ENCODE measurements at places on chromosomes 13 and 19.
A peak's percentile ranks its signal among the peaks of the same experiment; 100 is the strongest.

- DNase-seq: no peak
Observed at GRCh38 chr13:111058796-111059506, 56.2 kb upstream of the ARHGEF7 start.

DNA sequence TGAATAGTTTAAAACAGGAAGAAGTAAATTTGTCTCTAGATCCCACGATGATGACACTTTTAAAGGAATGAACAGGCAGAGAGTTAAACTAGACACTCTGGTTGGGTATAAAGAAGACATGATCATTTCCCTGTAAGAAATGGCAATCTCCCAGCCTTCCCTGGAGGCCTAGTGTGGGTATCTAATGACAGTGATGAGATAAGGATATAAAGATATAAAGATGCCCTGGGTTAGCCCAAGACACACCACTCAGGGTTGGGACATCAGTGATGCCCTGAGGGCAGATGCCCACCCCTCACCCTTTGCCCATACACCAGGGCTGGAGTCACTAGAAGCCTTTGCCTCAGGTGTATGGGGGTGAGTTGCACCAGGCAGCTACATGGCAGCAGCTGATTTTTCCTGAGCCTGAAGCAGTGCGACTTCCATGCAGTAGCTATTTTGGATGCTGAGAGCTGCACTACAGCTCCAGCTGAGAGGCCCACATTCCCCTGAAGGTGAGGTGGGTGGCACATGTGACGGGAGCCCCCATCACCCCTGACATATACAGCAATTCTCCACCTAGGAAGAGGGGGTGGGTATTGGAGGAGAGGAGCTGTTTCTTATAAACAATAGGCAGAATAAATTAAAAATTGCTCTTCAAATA lies 177.5 kb downstream of the NDFIP2 start:
- DNase-seq: no peak

DNA sequence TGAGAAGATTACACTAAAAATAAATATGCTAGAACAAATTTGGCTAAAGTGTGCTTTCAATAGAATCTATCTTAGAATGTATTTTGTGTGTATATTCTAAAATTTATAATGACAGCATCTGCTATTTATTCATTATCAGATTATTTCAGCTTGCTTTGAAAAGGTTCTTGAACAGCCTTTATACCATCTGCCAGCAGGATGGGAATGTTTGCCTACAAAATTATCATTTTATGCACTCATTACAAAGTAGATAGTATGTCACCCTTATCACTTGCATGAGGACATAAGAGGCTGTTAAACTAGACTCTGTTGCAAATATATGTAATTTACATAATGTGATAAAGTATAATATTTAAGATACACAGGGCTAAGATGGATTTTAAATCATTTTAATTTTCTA lies 1286.9 kb upstream of the PCDH20 start:
- DNase-seq: no peak

DNA sequence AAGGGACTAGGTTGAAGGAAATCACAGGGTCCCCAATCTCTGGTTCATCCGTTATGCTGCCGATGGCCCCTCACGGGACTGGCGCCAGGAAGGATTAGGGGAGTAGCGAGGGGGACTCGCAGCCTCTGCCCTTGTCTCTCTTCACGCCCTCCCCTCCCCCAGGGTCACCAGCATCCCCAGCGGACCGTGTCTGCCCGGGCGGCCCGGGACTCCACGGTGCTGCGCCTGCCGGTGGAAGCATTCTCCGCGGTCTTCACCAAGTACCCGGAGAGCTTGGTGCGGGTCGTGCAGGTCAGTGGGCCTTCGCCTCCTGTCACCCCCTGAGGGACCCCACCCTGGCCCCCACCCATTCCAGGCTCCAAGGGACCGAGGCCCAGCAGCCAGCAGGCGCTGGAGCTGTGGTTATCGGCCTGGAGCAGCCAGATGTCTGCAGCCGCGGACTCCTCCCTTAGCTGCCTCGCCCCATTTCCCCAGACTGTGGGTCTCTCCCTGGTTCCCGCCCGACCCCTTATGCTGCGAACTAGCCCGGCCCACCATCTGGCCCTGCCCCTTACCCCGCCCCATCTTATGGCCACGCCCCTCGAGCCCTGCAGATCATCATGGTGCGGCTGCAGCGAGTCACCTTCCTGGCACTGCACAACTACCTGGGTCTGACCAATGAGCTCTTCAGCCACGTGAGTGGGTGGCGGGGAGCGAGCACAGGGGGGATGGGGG lies 5.4 kb downstream of the PNPLA6 start:
- no peak for DNase-seq

DNA sequence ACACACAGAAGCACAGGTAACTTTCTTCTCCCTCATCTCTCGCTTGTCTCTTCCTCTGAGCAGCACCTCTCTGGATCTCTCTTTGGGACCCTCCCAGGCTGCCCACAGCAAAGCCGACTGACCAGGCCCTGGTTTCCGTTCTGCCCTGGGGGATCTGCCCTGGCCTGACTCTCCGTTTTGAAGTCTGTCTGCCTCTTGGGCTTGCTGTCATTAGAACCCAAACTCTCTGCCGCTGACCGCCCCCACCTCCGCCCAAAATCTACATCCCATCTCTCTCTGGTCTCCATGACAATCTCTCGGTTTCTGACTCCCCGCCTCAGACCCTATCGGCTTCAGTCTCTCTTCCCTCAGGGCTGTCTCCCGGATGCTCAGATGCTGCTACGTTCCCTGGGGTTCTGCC lies 6.9 kb downstream of the KCNC3 start:
- no peak for DNase-seq

GRCh38 chr13:23433171-23434153 lies at the start of gene SACS:
TSS of gene SACS (minus strand) at chr13:23433702. CDS start at chr13:23411239, 22,463 bp downstream.
- peak; percentile 76 for DNase-seq

GRCh38 chr13:19927117-19927748 lies 31.3 kb upstream of the ZMYM2 start:
- DNase-seq: peak; percentile 2

DNA sequence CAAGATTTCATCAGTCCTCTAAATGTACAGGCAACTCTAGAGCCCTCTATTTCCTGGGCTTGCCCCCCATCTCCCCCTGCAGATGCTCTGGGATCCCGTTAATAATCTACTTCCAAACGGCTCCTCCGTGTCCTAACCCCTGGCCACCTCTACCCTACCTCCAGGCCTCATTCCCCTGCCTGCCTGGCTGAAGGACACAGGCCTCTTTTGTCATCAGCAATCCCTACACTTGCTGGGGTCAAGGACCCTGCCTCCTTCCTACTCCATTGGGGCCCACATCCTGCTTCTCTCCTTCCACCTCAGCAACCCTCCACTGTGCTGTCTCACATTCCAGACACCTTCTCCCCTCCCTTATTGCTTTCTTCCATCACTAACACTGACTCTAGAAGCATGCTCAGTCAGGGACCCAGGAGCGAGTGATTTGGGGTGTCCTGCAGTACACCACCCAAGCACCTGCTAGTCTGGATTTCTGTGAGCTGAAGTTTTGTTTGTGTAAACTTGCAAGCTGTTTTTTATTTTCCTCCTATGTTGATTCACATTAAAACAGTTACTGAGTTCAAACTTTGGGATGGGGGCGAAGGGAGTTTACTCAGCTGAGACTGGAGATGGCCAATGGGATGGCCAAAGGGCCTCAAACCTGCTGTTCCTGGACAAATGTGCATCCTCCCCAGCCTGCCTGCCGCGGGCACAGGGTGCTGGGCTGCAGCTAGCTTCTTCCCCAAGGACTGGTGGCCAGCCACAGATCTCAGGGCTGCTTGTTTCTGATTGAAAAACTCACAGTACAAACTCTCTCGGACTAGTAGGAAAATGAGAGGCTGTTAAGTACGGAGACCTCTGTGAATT lies 314.7 kb downstream of the FOXO1 start:
- no peak for DNase-seq

DNA sequence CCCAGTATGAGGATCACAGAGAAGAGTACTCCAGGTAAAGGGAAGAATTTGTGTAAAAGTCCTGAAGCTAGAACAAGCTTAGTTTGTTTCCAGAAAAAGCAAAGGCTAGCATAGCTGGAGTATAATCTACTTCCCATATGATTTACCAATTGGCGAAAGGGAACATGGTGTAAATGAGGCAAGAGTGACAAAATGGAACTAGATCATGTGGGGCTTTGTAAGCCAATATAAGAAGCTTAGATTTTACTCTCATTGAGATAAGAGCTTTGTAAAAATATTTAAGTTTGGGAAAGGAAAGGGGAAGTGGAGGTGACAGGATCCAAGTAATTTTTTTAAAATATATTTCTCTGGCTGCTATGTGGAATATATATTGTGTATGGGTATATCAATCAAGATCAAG lies 234.9 kb downstream of the KCTD12 start:
- no peak for DNase-seq

DNA sequence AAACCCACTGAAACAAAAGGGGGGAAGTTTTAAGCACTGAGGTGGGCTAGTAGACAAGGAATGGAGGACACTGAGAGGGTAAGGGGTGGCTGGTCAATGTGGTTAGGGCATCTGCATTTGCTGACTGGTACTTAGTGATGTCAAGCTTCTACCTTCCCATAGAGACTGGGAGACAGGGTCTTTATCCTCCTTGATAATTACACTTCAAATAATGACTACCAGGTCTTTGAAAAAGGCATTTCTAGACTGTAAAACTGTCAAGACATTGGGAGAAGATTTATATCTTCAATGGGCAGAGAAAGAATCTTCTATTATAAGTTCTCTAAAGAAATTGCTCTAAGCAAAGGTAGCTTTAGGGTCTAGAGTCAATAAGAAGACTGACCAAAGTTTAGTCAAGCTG lies 1490.8 kb upstream of the PCDH20 start:
- DNase-seq: no peak

DNA sequence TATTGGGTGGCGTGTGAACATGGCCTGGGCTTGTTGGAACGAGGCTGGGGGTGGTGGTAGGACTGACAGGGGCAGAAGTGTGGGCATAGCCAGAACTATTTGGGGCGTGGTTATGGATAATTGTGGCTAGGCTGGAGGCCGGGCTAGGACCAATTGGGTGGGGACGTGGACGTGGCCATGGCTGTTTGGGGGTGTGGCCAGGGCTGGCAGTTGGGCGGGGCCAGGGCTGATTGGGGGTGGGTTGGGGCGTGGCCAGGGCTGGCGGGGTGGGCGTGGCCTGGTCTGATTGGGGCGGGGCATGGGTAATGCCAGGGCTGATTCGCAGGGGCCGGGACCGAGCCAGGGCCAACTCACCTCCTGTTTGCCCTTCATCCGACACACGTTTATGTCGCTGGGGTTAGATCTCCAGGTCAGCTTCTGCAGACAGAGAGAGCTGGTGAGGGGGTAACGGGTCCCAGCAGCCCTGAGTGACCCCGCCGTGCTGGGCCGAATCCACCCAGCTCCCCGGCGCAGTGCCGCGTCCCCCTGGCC lies 2.8 kb downstream of the SEMA6B start:
- no peak for DNase-seq

DNA sequence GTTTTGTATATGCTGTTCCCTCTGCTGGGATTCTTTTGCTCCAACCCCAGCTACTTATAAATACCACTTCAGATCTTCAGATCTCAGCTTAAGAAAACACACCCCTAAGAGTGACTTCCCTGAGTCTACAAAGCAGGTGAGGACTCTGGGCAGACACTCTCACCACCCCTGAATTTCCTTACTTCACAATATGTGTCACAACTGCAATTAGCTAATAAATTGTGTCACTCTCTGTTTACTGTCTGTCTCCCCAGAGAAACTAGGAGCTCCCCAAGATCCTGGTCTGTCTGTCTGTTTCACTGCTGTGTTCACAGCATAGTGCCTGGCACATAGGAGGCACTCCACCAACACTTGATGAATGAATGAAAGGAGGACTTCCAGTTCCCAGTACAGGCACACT lies 14.4 kb downstream of the CEBPA start:
- no peak for DNase-seq

GRCh38 chr19:37227996-37228395 lies 10.0 kb downstream of the ZNF383 start:
- DNase-seq: no peak

- no peak for DNase-seq
Observed at GRCh38 chr19:14979476-14980255, at the start of gene SLC1A6. TSS of gene SLC1A6 (minus strand) at chr19:14979864. CDS start at chr19:14972910, 6,954 bp downstream.

- no peak for DNase-seq
Observed at GRCh38 chr19:28148554-28148953, 1064.4 kb downstream of the UQCRFS1 start.

DNA sequence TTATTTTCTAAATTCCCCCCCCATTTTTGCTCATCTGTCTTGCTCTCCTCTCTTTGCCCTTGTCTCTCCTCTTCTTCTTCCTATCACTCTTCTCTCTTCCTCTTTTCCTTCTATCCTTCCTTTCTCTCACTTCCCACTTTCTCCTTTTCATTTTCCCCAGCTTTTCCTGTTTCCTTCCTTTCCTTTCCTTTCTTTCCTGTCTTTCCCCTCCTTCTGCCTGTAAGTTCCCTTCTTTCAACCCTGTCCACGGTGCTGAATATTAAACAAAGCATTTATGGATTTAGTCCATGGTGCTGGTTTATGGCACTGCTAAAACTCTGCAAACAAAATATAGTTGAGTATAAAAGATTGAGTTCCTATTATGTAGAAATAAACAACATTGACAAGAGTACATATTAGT lies 27.6 kb downstream of the SCEL start:
- DNase-seq: no peak

- DNase-seq: no peak
Observed at GRCh38 chr13:19818223-19818842, 35.6 kb upstream of the PSPC1 start.

DNA sequence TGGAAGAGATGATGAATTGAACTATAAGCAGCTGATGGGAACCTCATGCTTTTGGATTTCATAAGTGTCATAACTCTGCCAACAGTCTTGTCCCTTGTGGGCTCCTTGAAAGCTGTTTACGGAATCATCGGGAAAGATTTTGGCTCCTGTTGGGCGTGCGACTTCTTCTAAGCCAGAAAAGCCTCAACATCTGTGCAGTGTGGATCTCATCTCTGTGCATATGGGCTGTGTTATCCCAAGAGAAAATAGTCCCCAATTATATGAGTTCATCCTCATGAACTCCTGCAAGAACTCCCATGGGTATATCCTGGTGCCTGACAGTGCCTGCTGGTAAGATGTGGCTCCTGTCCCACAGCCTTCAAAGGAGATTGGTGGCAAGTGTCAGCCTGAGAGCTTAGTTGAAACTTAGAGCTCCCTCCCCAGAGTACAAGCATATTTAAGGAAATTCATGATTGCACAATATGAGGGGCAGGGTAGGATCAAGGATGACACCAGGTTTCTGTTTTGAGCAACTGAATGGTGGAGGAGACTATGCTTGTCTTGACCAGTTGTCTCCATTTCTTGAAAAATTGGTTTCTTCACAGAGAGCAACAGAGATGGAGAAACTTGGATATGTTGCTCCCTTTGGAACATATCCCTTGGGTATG lies 243.5 kb downstream of the ITGBL1 start:
- DNase-seq: no peak

- no peak for DNase-seq
Observed at GRCh38 chr13:36788276-36788675, 30.7 kb upstream of the RFXAP start.
